ENCODE measurements at places on chromosomes 3 and 15.

GRCh38 chr15:50277370-50277769 lies 11.8 kb upstream of the HDC start:
- DNase-seq = no peak

DNA sequence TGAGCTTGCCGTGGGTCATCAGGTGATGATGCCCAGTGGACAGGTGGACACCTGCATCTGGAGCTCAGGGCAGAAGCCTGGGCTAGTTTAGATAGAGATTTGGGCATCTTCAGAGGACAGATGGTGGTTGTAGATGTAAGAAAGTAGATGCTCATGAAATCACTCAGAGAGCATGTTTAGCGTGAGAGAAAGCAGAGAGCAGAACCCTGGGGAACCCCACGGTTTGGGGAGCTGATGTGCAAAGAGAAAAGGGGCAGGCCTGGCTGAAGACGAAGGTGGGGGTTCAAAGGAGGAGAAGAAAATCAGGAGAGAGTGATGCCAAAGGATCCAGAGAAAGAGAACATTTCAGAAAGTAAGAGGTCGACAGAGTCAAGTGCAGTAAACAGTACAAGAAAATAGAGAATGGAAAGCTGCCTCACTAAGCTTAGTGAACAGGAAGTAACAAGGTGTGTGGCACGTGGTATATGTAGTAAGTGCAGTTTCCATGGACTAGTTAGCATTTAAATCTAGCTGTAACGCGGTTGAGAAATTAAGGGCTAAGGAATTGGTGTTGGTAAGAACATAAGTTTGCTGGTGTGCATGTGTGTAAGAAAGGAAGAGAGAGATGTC lies 13.5 kb downstream of the TIGIT start:
- no peak for DNase-seq

DNA sequence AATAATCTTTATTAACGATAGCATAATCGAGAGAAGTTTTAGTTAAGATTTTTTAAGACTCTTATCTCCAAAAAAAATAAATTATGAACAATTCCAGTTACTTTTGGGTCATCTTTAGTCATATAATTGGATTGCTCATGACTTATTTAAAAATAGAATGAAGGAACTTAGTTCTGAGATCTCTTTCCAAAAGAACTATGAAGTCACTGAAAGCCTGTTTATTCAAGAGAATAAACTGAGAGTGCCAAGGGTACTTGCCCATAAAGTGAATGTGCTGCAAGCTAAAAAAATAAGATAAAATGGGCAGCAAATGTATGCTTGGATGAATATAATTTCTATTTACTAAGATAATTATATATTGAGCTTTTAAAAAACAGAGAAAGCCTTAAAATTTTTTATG lies 176.5 kb upstream of the PLSCR5 start:
- DNase-seq = no peak

DNA sequence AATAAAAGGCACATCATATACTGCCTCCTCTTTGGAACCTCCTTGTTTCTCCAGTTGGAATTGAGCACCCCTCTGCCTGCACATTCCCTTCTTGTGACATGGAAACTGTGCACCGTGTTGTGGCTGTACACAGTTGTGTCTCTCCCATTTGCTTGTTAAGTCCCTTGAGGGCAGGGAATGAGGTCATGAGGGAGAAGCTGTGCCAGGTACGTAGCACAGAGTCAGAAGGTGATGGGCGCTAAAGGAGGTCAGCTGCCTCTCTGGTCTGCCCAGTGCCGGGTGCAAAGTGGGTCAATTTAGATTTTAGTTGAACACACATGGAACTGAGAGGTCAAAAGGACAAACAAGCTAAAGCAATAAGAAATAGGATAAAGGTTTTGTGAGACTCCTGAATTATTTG lies 124.4 kb downstream of the FAM43A start:
- no peak for DNase-seq

- no peak for DNase-seq
Observed at GRCh38 chr15:62404194-62404985, 239.3 kb upstream of the C2CD4B start.

- no peak for DNase-seq
Observed at GRCh38 chr3:114365909-114366308, 72.1 kb downstream of the TIGIT start.

DNA sequence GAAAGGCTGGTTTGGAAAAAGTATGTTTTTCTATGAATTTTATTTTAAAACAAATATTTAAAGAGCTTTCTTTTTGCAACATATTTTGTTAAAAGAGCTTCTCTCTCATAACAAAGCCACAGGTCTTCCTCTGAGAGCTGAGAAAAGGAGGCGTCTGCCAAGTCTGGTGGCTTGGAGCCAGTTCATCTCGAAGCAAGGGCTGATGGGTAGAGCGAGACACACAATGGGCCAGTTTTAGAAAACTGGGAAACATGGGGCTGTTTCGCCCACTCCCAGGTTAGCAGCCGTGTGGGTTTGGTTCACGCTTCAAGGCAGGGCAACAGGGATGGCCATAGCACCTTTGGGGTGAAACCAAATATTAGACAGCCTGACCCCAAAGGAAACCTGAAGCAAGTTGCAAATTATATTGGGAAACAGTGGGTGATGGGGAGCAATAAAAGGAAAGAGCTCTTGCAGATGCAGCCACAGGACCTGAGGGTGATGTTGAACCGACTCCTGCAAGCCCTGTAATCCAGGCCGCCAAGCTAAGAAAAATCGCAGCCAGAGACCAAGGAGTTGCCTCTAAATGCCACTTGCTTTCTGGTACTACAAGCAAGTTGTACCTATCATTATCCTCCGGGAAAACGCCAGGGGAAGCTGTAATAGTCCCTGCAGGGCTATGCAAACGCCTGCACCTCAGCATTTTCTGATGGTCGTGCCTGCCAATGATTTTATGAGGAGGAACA lies 88.4 kb upstream of the GALNT15 start:
- no peak for DNase-seq

- no peak for DNase-seq
Observed at GRCh38 chr15:78201281-78202190, 32.8 kb downstream of the ACSBG1 start.

All from NCI-H774 (cell line).